Activated CD8-positive, alpha-beta T cell treated with anti-CD3 and anti-CD28 coated beads, Interleukin-2, amount 10 ng/mL, durations not matched to agents 7 days and 5 days (primary cell): ENCODE measurements at places on chromosomes 6 and 20. TPM values are rescaled to one million over a fixed set of nuclear protein-coding genes. Genes with fewer than 3 reads are reported as not detected.
A peak's percentile ranks its signal among the peaks of the same experiment; 100 is the strongest.

DNA sequence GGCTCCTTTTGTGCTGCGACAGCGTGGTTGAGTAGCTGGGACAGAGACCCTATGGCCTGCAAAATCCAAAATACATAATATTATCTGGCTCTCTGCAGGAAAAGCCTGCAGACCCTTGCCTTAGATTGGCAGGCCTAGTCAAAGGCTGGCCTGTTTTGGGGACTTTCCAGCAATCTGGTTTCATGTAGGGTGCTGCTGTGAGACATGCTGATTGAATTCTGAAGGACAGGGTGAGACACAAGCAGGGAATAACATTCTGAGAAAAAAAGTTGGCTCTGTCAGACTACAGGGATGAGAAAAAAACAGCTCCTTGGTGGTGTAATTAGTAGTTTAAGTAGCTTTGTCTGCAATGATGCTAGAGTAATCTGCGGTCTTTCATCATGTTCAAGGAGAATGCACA, 402.7 kb upstream of the AGPAT4 start:
- DNase-seq, result no peak

The PAX1 gene
- not detected for total RNA-seq

DNA sequence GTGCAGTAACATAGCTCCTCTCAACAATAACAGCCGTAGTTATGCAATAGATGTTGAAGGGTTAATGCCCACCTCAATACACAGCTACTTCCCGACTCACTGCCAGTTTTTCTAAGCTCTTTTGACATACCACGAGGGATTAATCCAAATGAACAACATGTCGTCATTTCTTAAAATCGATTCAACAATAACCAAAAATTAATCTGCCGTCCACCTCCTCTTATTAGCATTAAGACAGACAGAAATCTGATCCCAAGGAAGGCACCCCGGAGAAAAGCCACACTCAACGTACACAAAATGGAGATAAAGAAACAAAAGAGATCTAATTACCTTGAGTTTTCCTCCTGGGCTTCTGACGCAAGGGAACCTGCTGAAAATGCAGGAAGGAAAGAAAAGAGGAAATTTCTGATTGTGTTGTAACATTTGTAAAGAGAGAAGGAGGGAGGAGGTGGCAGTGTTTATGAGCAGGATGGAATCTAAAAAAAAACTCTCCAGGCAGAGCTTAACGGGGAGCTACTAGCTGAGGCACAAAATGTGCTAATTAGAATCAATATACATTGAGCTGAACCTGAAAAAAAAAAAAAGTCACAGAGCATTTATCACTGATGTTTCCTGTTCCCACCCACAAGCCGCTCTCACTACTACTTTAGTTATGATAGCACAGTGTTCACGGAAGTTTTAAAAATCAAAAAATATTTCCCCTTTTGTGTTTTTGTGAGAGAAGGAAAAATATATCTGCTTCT, 109.3 kb downstream of the IPCEF1 start:
- DNase-seq, result peak; percentile 62

The BLTP3A gene
- total RNA-seq, result 11.9 TPM

- DNase-seq, result no peak
Measured at GRCh38 chr6:68636666-68637065, 1.6 kb downstream of the ADGRB3 start.

DNA sequence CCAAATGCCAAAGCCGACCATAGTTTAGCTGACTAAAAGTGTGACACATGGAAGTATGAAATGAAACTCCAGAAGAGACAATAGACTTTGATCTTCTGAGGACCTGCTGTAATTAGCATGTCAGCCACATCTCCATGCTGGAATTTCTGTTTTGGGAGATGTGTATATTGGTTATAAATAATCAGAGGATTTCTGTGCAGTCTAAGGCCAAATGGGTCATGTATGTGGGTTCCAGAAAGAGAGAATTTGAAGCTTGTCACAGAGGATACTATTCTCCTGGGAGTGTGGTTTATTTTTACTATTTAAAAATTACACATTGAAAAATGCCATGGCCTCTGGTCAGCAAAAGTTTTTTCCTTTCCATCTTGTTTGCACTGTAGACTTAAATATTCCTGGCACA, 405.5 kb upstream of the PLCB4 start:
- no peak for DNase-seq

DNA sequence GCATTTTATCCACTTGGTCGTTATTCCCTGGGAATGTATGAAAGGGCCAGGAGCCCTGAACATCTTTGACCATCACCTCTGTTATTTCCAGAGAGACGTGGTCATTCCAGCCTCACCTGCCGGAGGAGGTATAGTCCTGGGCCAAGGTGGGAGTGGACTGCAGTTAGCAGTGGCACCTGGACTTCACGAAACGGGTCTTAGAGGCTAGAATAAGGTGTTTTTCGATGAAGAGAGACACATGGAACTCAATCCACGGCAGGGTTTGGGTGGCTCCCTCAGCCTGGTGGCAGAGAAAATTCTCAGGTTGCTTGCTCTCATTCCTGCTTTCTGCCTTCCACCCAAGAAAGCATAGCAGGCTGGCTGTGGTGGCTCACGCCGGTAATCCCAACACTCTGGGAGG, 48.0 kb downstream of the BMP6 start:
- no peak for DNase-seq

DNA sequence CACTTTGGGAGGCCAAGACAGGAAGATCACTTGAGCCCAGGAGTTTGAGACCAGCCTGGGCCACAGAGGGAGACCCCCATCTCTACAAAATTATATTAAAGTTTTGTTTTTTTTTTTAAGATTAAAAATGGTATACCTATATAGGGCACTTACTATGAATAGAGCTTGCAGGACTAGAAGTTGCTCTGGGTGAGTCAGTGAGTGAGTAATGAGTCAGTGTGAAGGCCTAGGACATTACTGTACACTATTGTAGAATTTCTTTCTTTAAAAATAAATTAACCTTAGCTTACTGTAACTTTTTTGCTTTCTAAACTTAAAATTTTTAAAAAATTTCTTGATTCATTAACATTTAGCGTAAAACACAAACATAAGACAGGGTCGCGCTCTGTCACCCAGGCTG, 29.7 kb downstream of the STK35 start:
- DNase-seq, result no peak

The CDH4 gene
- 0.13 TPM for total RNA-seq

DNA sequence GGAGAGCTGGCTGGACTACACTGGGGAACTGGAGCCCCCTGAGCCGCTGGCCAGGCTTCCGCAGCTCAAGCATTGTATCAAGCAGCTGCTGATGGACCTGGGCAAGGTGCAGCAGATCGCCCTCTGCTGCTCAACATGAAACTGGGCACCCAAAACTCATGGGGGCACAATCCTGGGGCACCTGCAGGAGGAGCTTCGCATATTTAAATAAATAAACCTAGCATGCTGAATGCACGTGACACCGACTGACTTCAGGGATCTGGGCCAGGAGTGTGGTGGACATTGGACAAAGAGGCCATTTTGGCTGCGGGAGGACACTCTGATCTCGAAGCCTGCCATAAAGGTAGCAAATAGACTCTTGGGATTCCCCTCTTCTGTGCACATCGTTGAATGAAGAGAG, 6.8 kb downstream of the SCAND1 start:
- peak; percentile 56 for DNase-seq

GRCh38 chr20:4962241-4962855, 39.0 kb downstream of the SLC23A2 start:
- peak; percentile 64 for DNase-seq

GRCh38 chr6:137711972-137712371, 155.1 kb upstream of the TNFAIP3 start:
- DNase-seq, result no peak

GRCh38 chr20:44010162-44010704, 95.6 kb downstream of the TOX2 start:
- DNase-seq, result no peak

GRCh38 chr6:16302721-16303552, 64.5 kb downstream of the GMPR start:
- DNase-seq, result no peak

GRCh38 chr6:11734861-11735613, 43.6 kb downstream of the ADTRP start:
- DNase-seq, result no peak

The GRIK2 gene
- total RNA-seq, result not detected

- no peak for DNase-seq
Measured at GRCh38 chr6:147390909-147391536, 117.5 kb upstream of the SAMD5 start.

- no peak for DNase-seq
Measured at GRCh38 chr6:53238311-53238710, 89.7 kb upstream of the GCM1 start.

- DNase-seq, result no peak
Measured at GRCh38 chr20:1569415-1569881, 11.9 kb upstream of the SIRPD start.

The CTCFL gene
- not detected for total RNA-seq

- DNase-seq, result no peak
Measured at GRCh38 chr6:131936156-131936555, 15.0 kb downstream of the CCN2 start.

- peak; percentile 74 for DNase-seq
Measured at GRCh38 chr20:56893226-56893917, 264.3 kb downstream of the TFAP2C start.

The FAM209B gene
- 0.45 TPM for total RNA-seq

DNA sequence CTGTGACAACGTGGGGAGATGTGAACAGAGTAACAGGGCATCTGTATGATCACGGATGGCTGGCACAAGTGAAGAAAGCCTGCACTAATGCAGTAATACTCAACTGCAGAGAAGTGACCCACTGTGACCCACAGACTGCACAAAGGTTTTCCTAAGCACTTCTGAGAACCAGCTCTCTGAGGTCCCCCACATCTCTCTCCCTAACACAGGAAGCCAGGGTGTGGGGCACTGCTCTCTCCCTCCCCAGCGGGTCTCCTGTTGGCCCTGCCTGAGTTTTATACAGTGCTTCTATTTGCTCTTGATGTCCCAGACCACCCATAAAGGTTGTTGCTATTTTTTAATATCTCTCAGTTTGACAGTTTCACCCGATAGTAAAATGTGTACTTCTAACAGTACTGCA, 11.3 kb downstream of the APMAP start:
- DNase-seq, result peak; percentile 24

GRCh38 chr6:3406891-3407809, 49.7 kb downstream of the SLC22A23 start:
- DNase-seq, result no peak

- no peak for DNase-seq
Measured at GRCh38 chr6:142279350-142280180, 22.2 kb upstream of the ADGRG6 start.

DNA sequence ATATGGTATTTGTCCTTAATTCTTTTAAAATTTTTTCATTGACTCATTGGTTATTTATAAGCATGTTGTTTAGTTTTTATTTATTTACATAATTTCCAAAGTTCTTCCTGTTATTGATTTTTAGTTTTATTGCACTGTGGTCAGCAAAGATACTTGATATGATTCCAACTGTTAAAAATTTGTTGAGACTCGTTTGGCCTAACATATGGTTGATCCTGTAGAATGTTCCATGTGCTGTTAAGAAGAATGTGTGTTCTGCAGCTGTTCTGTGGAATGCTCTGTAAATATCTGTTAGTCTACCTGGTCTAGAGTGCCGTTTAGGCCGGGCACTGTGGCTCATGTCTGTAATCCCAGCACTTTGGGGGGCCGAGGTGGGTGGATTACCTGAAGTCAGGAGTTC, 197.7 kb downstream of the CD109 start:
- no peak for DNase-seq

The RSPO4 gene
- not detected for total RNA-seq

DNA sequence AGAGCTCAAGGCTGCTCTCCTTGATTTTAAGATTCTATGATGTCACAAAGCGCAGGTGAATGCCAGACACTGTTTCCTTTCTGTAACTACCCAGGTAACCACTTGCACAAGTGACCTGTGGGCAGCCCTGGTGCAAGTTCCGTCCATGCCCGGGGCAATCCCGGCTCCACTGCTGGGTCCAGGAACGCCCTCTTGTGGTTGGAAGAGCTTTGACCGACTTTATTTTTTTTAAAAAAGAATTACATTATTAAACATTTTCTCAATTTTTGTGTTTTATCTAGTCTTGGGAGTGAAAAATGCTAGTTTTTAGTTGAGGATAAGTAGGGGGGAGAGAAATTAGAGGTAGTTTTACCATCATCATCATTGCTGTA, 695.2 kb downstream of the QKI start:
- DNase-seq, result no peak

The CCN6 gene
- total RNA-seq, result not detected

- peak; percentile 81 for DNase-seq
Measured at GRCh38 chr6:37209461-37210205, 39.7 kb downstream of the PIM1 start.

- no peak for DNase-seq
Measured at GRCh38 chr6:154649721-154650120, 83.5 kb upstream of the SCAF8 start.

The SLC32A1 gene
- not detected for total RNA-seq

DNA sequence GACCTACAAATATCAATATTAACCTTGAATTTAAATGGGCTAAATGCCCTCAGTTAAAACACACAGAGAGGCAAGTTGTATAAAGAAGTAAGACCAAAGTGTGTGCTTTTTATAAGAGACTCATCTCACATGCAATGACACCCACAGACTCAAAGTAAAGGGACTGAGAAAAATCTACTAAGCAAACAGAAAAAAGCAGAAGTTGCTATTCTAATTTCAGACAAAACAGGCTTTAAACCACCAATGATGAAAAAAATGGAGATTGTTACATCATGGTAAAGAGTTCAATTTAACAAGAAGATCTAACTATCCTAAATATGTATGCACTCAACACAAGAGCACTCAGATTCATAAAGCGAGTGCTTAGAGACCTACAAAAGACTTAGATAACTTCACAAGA, 741.9 kb upstream of the MARCKS start:
- DNase-seq, result no peak

The TFAP2A gene
- not detected for total RNA-seq

GRCh38 chr20:52422574-52423336, 231.2 kb upstream of the ZFP64 start:
- no peak for DNase-seq

- DNase-seq, result no peak
Measured at GRCh38 chr6:109772883-109773431, 81.9 kb downstream of the FIG4 start.

The HSPA1L gene
- 3.0 TPM for total RNA-seq

The LRRC73 gene
- total RNA-seq, result 0.26 TPM

The SOX4 gene
- 0.71 TPM for total RNA-seq

DNA sequence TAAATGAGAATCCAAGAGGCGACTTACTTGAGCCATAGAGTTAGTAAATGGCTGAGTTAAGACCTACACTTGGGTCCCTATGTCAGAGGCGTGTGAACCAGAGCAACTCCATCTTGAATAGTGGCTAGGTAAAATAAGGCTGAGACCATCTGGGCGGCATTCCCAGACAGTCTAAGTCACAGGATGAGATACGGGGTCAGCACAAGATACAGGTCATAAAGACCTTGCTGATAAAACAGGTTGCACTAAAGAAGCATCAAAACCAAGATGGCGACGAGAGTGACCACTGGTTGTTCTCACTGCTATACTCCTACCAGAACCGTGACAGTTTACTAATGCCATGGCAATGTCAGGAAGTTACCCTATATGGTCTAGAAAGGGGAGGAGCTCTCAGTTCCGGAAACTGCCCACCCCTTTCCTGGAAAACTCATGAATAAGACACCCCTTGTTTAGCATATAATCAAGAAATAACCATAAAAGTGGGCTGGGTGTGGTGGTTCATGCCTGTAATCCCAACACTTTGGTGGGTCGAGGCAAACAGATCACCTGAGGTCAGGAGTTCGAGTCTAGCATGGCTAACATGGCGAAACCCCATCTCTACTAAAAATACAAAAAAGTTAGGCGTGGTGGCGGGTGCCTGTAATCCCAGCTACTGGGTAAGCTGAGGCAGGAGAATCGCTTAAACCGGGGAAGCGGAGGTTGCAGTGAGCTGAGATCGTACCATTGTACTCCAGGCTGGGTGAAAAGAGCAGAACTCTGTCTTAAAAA, 43.9 kb upstream of the EEF1A1 start:
- DNase-seq, result no peak

GRCh38 chr6:154882107-154882506, 113.0 kb upstream of the TIAM2 start:
- no peak for DNase-seq
